ENCODE measurements at places on chromosomes 2 and 18.

- no peak for DNase-seq
These were observed 433.8 kb downstream of the LRP1B start for GRCh38 chr2:141697035-141697434.

- no peak for DNase-seq
These were observed 31.5 kb downstream of the ANKRD44 start for GRCh38 chr2:197278799-197279763.

DNA sequence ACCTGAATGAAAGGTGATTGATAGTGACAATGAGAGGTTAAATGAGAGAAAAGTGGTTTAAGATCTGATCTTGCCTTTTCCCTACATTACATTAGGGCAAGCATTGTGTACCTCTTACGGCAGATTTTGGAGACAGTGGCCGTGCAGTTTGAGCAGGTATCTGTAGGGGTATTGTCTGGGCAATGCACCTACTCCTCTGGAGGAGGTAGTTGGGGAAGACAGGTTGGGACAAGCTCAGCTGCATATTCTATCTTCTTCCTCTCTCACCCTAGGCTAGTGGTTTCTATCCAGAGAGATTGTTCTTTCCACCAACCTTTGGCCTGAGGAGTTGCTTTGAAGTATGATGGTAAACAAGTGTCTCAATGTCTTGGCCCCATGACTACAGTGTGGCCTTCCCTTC, 323.2 kb downstream of the CYP26B1 start:
- DNase-seq: no peak

GRCh38 chr2:152624805-152625204, 92.5 kb downstream of the PRPF40A start:
- DNase-seq: no peak

GRCh38 chr2:160379399-160379798, 114.2 kb downstream of the RBMS1 start:
- DNase-seq: no peak

DNA sequence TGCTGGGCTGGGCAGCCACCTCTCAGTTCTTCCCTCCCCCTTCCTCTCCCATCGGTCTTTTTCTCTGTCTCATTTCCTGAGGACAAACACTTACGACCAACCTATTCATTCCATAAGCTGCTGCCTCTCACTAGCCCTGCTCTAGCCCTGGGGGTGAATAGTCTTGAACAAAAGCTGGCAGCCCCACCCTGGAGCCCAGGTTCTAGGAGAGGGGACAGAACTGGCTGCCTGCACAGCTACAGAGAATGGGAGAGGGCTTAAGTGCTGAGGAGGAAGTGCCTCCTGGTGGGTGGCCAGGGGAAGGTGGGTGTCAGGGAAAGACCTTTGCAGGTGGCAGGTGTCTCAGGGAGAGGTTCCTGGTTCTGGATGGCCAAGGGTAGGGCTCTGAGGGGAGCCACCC, 22.8 kb downstream of the ANO7 start:
- DNase-seq: no peak

DNA sequence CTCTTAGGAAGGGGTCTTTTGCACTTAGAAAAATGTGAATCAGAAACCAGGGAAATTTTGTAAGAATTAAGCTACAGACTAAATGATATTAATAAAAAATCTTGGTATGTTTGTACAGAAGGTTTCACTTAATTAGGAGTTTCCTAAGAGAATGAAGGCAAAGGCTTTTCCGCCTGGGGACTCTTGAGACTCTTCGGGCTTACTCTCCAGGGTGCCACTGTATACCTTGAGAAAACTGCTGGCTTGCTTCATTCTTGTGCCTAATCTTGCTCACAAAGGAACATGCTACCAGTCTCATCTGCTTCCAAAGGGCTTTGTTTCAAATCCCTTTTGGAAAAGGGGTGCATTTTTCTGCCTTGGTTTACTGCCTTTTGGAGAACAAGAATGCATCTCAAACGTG, 49.5 kb downstream of the ACTR2 start:
- DNase-seq: no peak

DNA sequence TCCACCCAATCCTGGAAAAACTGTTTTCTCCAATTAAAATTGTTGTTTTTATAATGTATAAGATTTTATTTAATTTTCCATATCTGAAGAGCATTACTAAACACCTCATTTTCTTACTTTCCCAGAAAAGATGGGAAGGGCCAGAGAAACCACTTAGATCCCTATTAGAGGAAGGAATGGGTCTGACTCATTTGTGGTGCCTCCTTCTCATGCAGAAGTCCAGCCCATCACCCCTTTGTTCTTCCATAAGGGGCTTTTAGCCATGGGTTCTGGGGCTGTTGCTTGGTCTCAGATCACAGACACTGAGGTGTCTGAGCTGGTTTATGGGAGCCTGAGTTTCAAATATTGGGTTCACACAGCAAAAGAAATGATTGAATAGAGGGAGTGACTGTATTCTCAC, 152.2 kb downstream of the ESCO1 start:
- no peak for DNase-seq
